ENCODE measurements at places on chromosomes 7 and 10.

GRCh38 chr10:117299435-117299834 is 58.5 kb downstream of the SLC18A2 start:
- no peak for DNase-seq

DNA sequence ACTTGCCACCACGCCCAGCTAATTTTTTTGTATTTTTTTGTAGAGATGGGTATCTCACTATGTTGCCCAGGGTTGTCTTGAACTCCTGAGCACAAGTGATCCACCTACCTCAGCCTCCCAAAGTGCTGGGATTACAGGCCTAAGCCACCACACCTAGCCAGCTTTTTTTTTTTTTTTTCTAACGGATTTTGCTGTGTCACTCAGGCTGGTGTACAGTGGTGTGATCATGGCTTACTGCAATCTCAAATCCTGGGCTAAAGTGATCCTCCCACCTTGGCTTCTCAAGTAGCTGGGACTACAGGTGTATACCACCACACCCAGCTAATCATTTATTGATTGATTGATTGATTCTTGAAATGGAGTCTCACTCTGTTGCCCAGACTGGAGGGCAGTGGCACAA is 106.0 kb upstream of the TRIM24 start:
- DNase-seq, result no peak

DNA sequence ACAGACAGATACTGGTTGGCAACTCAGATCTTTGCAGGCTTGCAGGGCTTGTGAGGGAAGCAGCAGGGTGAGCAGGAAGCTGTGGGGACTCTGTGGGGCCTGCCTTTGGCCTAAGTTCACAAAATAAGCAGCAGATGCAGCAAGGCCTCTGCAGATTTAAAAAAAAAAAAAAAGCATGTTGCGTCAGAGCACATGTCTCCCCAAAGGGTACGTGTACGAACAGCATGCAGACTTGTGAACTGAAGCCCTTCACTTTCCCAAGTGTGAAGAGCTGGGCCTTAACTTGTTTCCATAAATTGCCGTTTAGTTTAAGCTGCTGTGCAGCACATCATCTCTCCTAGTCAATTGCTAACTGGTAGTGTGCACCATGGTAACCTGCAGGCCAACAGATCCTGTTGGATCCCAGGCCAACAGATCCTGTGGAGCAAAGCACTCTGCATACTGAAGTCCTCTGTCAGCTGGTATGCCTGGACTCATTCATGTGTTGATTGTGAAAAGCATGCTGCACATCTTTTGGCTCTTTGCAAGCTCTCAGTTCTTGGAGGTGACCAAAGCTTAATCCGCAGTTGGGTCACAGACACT is 10.8 kb upstream of the XPNPEP1 start:
- DNase-seq, result no peak

- no peak for DNase-seq
Observed at GRCh38 chr10:114518401-114519305, 114.4 kb upstream of the AFAP1L2 start.

GRCh38 chr10:13989616-13990015 is 341.1 kb downstream of the FRMD4A start:
- no peak for DNase-seq

- DNase-seq, result no peak
Observed at GRCh38 chr10:9427209-9427608, 1372.7 kb downstream of the GATA3 start.

- DNase-seq, result no peak
Observed at GRCh38 chr7:154978017-154978416, 24.9 kb downstream of the PAXIP1 start.

DNA sequence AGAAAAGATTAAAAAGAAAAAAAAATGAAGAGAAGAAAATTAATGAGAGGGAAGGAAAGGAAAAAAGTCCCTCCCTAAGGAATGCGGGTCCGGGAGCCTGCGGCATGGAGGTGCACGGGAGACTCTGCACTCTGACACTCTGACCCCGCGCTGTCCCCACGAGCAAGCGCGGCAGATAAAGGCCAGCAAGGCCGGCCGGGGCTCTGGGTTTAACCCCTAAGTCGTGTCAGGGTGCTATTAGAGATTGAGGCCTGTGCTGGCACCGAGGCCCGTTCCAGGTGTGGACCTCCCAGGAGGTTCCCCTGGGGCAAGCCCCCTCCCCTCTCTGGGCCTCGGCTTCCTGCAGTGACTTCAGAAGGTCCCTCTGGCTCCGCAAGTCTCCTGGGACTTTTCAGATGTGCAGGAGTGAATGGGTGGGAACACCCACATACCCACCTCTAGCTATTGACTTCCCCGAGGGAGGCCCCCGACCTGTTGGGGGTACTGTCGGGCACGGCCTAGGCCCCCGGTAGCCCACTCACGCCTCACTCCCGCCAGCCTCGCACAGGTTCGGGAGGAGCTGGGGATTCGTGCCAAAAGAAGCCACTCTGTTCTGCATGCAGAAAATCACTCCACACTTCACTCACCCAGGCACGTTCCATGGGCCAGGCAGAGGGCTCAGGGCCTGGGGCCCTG is 164.1 kb downstream of the TCERG1L start:
- DNase-seq, result no peak

DNA sequence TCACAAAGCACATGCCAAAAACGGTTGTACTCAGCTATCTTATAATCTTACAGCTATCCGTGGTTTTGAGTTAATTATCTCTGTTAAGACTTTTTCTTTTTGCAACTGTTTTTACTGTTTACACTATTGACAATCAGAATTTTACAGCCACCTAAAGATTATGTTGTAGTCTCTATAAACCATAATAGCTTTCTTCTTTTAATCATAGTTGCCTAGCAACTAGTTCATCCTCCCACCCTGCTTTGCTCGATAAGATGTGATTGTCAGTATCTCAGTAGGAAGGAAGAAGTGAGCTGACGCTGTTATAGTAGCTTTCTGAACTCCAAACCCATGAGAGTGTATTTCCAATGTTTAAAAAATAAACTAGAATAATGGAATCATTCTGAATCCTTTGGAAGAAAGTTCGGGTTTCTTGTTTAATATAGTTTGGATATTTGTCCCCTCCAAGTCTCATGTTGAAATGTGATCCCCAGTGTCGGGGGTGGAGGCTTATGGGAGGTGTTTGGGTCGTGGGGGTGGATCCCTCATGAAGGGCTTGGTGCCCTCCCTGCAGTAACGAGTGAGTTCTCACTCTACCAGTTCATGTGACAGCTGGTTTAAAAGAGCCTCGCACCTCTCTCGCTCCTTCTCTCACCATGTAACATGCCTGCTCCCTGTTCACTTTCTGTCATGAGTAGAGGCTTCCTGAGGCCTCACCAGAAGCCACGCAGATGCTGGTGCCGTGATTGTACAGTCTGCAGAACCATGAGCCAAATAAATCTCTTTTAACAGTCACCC is 68.1 kb downstream of the SVOPL start:
- no peak for DNase-seq

GRCh38 chr7:21326921-21327320 is 101.0 kb upstream of the SP4 start:
- no peak for DNase-seq

- DNase-seq, result no peak
Observed at GRCh38 chr10:14826076-14826829, 11.6 kb downstream of the CDNF start.

DNA sequence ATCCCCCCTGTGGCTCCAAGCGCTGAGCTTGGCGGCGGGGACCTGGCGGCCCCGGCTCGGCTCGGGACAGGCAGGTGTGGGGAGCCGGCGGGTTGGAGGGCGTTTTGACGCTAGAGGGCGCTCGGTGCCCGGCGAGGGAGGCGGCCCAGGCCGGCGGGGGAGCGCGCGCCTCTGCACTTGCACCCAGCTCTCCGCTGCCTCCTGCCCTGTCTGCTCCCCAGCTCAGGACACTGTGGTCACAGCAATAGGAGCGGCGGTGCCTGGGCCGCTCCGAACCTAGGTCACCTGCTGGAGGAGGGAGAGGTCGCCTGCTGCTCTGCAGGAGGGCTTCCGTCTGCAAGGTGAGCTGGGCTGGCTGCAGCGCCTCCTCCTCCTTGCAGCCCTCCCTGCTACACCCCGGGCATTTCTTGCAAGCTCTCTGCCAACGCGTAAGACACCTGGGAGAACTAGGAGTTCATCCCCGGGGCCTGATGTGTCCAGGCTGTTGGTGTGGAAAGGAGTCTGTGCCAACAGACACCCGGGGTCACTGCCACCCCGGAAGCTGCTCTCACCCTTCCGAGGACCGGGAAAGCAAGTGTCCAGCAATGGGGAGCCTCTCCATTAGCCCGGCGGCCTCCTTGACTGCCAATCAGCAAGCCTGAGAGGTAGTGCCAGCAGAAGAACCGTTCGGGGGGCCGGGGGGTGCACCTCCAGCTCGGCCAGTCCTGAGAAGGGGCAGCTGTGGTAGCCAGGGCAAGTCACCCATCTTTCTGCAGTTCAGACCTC is 620.4 kb downstream of the GALNT17 start:
- no peak for DNase-seq

DNA sequence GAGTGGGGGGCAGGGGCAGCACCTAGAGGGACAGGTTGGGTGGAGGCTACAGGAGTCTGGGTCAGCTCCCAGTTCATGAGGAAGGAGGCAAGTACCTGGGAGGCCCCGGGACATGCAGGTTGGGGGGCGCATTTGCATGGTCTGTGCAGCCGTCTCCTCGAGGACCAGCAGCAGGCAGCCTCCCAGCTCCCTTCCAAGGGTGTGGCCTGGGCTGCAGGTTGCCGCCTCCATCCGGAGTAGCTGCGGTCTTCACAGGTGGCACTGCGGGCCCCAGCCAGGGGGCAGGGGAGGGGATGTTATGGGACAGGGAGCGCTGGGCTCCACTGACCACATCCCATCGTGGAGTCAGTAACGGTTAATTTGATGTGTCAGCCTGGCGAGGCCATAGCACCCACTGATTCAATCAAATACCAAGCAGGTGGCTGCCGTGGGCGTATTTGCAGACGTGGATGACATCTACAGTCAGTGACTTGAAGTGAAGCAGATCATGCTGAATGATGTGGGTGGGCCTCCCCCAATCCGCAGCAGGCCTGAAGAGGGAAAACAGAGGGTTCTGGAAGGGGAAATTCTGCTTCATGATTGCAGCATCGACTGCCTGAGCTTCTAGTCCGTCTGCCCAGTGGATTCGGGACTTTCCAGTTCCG is 81.6 kb downstream of the PRKAG2 start:
- no peak for DNase-seq

- DNase-seq, result no peak
Observed at GRCh38 chr7:151246102-151246850, 2.2 kb downstream of the SMARCD3 start.

- DNase-seq, result no peak
Observed at GRCh38 chr7:134931487-134931886, 54.8 kb upstream of the AGBL3 start.

DNA sequence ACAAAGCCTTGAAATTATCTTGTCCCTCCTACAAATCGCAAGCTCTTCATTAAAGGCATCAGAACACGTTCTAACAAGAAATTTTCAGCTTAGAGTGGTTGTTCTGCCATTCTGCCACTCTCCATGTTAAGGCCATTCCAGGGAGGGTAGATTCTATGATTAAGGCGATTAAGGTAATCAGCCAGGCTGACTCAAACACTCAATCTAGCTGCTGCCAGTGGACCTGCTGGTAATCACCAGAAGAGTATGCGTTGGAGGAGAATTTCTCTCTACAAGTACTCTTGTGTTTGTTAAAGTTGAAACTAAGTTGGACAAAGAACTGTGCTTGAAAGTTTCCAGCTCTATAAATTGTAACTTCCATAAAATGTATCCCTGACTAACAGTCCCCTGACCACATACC is 149.2 kb upstream of the COL1A2 start:
- DNase-seq, result no peak

- no peak for DNase-seq
Observed at GRCh38 chr7:2079332-2080059, 153.2 kb downstream of the MAD1L1 start.

GRCh38 chr7:42414941-42415505 is 178.0 kb upstream of the GLI3 start:
- DNase-seq, result no peak

GRCh38 chr7:112784603-112785002 is 5.6 kb downstream of the TMEM168 start:
- DNase-seq, result no peak

GRCh38 chr7:50339990-50340500 is 35.5 kb downstream of the IKZF1 start:
- DNase-seq, result no peak

- no peak for DNase-seq
Observed at GRCh38 chr10:20281579-20281978, 465.3 kb downstream of the PLXDC2 start.

GRCh38 chr10:68032113-68032512 is 43.0 kb downstream of the HERC4 start:
- no peak for DNase-seq

DNA sequence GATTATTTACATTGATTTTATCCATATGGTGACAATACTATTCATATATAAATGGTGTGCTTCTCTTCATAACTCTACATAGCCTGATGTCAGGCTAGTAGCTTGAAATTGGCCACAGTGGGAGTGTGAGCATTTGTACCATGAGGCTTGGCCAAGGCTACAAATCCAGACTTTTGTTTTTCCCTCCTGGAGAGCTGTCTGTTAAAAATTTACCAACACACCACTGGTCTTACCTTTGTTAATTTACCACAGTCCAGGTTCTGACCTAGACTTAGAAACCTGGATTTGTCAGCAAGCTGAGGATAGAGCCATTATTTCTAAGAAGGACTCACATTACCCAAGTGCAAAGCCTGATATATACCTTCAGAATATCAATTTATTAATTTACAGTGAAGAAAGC is 45.5 kb upstream of the ATRNL1 start:
- no peak for DNase-seq

DNA sequence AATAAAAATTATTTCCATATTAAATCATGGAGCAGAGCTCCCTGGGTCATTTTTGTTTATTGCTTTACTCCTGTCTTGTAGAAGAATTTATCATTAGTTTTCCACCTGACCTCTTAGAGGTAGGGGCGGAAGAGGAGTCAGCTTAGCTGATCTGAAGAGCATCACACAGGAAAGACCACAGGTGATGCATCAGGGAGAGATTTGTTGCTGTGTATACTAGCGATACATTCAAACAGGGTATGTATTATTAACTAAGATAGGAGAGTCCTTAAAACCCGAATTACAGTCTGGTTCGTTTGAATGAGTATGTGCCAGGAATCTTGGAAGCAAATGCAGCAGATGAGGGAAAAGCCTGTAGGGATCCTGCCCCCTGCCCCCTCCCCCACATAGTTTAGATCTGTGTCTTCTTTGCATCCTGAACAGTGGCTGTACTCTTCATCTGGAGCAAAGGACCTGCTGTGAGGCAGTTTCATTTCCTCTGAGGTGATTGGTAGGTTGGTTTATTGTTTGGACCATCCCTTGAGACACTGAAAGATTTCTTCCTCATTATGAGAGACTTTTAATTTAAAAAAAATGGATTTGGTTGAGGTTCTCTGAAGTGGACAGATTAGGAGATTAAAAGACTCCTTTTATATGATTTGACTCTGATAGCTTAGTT is 177.0 kb downstream of the SND1 start:
- peak; percentile 7 for DNase-seq

- no peak for DNase-seq
Observed at GRCh38 chr10:75612904-75613684, 181.7 kb downstream of the LRMDA start.

All from GM18507 (cell line).